Mononuclear cell (primary cell): ENCODE measurements at places on chromosomes 2 and 18. TPM values are rescaled to one million over a fixed set of nuclear protein-coding genes. Genes with fewer than 3 reads are reported as not detected.

The LIMS3 gene
- total RNA-seq, result 0.52 TPM

The FOXI3 gene
- total RNA-seq, result not detected

The KATNAL2 gene
- total RNA-seq, result 0.42 TPM

The TUBA4B gene
- not detected for total RNA-seq

The CLASP1 gene
- total RNA-seq, result 74.6 TPM

The FBXO36 gene
- 1.0 TPM for total RNA-seq

The MSTN gene
- total RNA-seq, result not detected

The KIF1A gene
- total RNA-seq, result not detected

The KLHL30 gene
- total RNA-seq, result not detected

The GULP1 gene
- total RNA-seq, result under 0.01 TPM

The CPS1 gene
- total RNA-seq, result 0.42 TPM

The RNF125 gene
- total RNA-seq, result 57.0 TPM

The TYMS gene
- 0.63 TPM for total RNA-seq

The MFSD2B gene
- 1.5 TPM for total RNA-seq

The CYP27C1 gene
- not detected for total RNA-seq

The IL18R1 gene
- total RNA-seq, result 6.5 TPM

The POTEI gene
- total RNA-seq, result under 0.01 TPM

The RUFY4 gene
- 1.0 TPM for total RNA-seq

The ZNF804A gene
- 0.73 TPM for total RNA-seq

The LINC00305 gene
- total RNA-seq, result not detected

The ITGB6 gene
- not detected for total RNA-seq

The SIX3 gene
- not detected for total RNA-seq

The EFR3B gene
- under 0.01 TPM for total RNA-seq

The RNF152 gene
- total RNA-seq, result 0.73 TPM

The RAMP1 gene
- total RNA-seq, result 2.1 TPM

The ASTL gene
- total RNA-seq, result 6.5 TPM

The ACSL3 gene
- 64.6 TPM for total RNA-seq
